ENCODE measurements at places on chromosomes 16 and 17. TPM values are rescaled to one million over a fixed set of nuclear protein-coding genes. Genes with fewer than 3 reads are reported as not detected.

DNA sequence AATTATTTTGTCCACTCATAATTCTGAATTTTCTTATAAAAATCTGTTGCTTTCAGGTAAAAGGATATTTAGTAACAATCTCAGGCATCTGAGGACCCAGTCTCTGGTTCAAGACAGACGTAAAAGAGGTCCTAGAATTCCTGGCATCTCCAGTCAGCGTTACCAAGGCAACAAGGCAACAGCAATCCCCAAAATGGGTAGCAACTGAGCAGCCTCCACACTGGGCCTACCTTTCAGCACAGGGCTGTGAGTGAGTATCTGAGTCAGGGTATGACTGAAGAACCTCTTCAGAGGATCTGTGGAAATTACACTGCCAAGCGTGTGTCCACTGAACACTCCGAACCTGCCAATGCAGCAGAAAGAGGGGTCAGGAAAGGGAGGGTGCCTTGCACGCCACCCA, 20.8 kb downstream of the FANCA start:
- no peak for DNase-seq
- H3K36me3 ChIP-seq = no peaks in the 10 kb centered on the region
- H3K27me3 ChIP-seq = no peaks in the 10 kb centered on the region
- H3K4me1 ChIP-seq = no peaks in the 10 kb centered on the region
- H3K27ac ChIP-seq = no peak overlapping the region

DNA sequence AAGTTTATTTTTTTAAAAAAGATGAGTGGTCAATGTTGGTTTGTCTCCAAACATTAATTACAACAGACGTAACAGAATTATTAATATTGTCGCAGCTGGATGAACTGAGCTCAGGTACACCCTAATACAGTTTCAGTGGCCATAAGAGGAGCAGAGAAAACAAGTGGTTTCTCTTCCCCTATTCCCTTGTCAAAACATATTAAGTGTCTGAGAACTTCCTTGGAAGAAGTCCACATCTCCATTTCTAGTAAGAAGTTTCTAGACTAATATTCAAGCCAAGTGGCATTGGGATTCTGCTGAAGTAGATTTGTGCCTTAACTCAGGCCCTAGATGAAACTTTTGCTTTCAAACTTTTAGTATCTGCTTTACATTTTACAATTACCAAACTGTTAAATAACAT, 47.7 kb downstream of the GNA13 start:
- H3K4me1 ChIP-seq = peaks cover 4% of the 10 kb centered on the region
- H3K4me3 ChIP-seq = no peak overlapping the region
- no peak overlapping the region for H3K27ac ChIP-seq
- no peak for DNase-seq

- no peaks in the 10 kb centered on the region for H3K36me3 ChIP-seq
- H3K27me3 ChIP-seq = no peaks in the 10 kb centered on the region
- H3K4me1 ChIP-seq = peaks cover 2% of the 10 kb centered on the region
- no peak for DNase-seq
- H3K4me3 ChIP-seq = no peak overlapping the region
These were observed 166.8 kb upstream of the TBX2 start for GRCh38 chr17:61232871-61233270.

- no peak overlapping the region for H3K4me3 ChIP-seq
- peak; percentile 79 for DNase-seq
- H3K27me3 ChIP-seq = no peaks in the 10 kb centered on the region
- H3K27ac ChIP-seq = no peak overlapping the region
- no peaks in the 10 kb centered on the region for H3K4me1 ChIP-seq
- no peaks in the 10 kb centered on the region for H3K36me3 ChIP-seq
These were observed 1.7 kb downstream of the IL4R start for GRCh38 chr16:27315333-27316037.

- no peaks in the 10 kb centered on the region for H3K27me3 ChIP-seq
- no peak overlapping the region for H3K27ac ChIP-seq
- no peak for DNase-seq
- H3K36me3 ChIP-seq = peaks cover 3% of the 10 kb centered on the region
- H3K4me3 ChIP-seq = no peak overlapping the region
- H3K4me1 ChIP-seq = no peaks in the 10 kb centered on the region
These were observed 4.3 kb downstream of the CNP start for GRCh38 chr17:41970901-41971331.

GRCh38 chr17:44655983-44656710, at the start of gene MEIOC:
Gene MEIOC, plus strand, starts transcription at chr17:44656468. Its CDS starts 146 bp downstream, at chr17:44656614.
- H3K4me1 ChIP-seq = no peaks in the 10 kb centered on the region
- no peaks in the 10 kb centered on the region for H3K36me3 ChIP-seq
- H3K27me3 ChIP-seq = no peaks in the 10 kb centered on the region

DNA sequence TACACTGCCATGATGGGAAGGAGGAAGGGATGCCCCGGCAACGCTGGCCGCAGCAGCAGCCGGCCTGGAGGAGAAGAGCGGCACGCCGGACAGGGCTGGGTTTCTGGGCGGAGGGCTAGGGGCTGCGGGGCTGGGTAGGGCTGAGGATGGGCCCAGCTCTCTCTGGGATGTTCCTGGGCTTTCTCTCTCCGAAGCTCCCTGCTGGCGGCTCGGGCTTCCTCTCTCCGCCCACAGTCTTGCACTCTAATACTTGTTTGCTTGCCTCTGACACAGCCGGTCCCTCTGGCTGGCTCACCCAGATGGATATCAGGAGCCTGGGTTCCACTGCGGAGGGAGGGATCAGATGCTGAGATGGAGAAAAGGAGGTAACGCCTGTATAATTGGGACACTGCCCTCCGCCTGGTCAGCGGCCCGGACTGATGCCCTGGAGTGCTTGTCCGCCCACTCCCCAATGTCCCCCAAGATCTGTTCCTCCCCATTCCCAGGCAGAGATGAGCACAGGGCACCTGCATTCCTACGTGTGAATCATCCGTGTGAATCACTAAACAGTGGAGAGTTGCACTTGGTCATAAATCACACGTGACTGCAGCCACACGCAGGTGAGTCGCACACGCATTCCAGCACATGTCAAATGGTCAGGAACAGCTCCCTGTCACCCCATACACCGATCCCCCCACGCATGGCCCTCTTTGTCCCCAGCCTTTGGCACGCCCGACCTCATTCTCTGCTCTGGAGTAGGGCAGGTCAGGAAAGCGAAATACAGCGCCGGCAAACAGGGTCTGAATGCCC, at the start of gene ALOXE3:
Gene ALOXE3, minus strand, starts transcription at position 535 of the 789 bp plus-strand sequence. Its CDS starts 524 bp downstream, at position 11.
- no peak within 1 kb of the TSS for H3K27ac ChIP-seq
- DNase-seq = peak; percentile 78
- H3K4me3 ChIP-seq = peak within 1 kb of the TSS; percentile 20
- no peaks in the 10 kb centered on the region for H3K36me3 ChIP-seq
- no peaks in the 10 kb centered on the region for H3K4me1 ChIP-seq
- H3K27me3 ChIP-seq = no peaks in the 10 kb centered on the region

DNA sequence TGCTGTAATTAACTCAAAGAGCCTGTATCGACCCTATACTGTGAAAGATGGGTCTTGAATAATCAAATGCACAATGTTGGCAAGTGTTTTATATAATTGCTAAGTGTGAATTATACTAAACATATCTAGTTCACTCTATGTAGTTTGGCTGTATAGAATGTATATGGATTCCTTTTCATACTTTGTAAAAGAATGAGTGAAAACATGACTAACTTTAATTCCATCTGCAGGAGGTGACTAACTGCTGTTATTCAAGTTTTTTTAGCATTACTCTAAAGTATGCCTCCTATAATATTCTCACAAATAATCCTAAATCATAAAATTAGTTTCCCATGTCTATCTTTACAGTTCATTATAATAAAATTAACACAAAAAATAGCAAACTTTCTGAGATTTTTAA, 394.0 kb upstream of the MON1B start:
- no peak overlapping the region for H3K27ac ChIP-seq
- H3K4me3 ChIP-seq = no peak overlapping the region
- H3K27me3 ChIP-seq = no peaks in the 10 kb centered on the region
- H3K4me1 ChIP-seq = no peaks in the 10 kb centered on the region
- DNase-seq = no peak

- H3K4me3 ChIP-seq = no peak overlapping the region
- H3K27ac ChIP-seq = no peak overlapping the region
- no peaks in the 10 kb centered on the region for H3K4me1 ChIP-seq
These were observed 89.7 kb downstream of the MARCHF10 start for GRCh38 chr17:62718429-62718828.

DNA sequence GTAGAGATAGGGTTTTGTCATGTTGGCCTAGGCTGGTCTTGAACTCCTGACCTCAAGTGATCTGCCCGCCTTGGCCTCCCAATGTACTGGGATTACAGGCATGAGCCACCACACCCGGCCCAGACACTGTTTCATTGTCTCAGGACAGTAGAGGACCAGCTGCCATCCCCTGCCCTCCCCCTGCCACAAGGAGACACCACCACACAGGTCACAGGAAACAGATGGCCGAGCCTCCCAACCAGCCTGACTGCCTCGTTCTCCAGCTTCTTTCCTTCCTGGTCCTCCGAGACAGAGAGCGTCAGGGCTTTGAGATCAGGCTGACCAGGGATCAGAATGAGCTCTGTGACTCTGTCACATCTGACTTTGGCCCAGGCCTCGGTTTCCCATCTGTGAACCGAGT, 20.8 kb upstream of the RNPS1 start:
- H3K27ac ChIP-seq = no peak overlapping the region
- H3K4me3 ChIP-seq = no peak overlapping the region

GRCh38 chr17:78040440-78041385, 82.2 kb downstream of the TNRC6C start:
- peak overlapping the region; percentile 50 for H3K4me3 ChIP-seq
- H3K36me3 ChIP-seq = no peaks in the 10 kb centered on the region
- peak; percentile 89 for DNase-seq

DNA sequence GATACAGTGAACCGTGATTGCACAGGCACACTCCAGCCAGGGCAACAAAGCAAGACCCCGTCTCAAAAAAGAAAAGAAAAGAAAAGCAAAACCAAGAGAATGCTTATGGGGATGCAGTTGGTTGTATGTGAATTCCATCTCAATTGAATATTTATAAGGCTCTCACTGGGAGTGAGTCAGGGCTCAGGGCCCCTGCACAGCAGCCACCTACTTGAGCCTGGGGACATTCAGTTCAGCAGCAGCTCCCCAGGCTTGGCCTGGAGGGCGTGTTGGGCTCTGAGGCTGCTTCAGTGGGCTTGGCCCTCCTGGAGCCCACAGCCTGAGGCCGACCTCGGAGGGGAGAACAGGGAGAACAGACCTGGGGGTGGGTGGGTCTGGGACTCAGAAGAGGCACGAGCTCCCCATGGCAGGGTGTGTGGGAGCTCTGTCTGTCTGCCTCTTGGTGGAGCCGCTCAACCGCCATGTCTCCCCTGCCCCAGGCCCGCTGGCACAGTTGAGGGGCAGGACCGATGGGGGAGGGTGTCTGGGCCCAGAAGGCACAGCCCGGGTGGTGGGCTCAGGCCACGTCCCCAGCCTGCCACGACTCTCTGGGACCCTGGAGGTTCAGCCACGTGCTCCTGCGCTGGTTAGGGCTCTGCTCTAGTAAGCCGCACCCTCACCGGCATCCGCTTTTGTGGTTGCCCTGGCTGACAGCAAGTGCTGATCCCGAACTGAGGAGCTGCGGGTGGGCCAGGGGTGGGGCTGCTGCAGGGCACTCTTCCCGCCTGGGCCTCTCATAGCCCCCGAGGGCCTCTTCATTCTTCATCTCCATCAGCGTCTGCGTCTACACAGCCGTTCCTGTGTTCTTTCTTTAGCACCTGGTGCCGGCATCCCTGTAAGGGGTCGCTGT, 24.8 kb downstream of the ZFPM1 start:
- no peaks in the 10 kb centered on the region for H3K27me3 ChIP-seq
- no peak overlapping the region for H3K27ac ChIP-seq
- no peaks in the 10 kb centered on the region for H3K36me3 ChIP-seq
- no peaks in the 10 kb centered on the region for H3K4me1 ChIP-seq
- no peak for DNase-seq
- H3K4me3 ChIP-seq = no peak overlapping the region

- no peaks in the 10 kb centered on the region for H3K36me3 ChIP-seq
- H3K27ac ChIP-seq = no peak overlapping the region
- no peaks in the 10 kb centered on the region for H3K27me3 ChIP-seq
- no peak for DNase-seq
- no peaks in the 10 kb centered on the region for H3K4me1 ChIP-seq
These were observed 38.5 kb upstream of the NOL11 start for GRCh38 chr17:67679225-67679624.

DNA sequence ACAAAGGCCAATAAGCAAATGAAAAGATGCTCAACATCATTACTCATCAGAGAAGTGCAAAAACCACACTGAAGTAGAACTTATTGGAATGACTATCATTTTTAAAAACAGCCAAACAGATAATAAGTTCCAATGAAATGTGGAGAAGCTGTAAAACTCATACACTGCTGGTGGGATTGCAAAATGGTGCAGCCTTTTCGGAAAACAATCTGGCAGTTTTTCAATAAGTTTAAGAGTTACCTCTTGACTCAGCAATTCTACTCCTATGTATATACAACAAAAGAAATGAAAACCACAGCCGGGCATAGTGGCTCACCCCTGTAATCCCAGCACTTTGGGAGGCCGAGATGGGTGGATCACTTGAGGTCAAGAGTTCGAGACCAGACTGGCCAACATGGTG, 49.3 kb downstream of the AKAP10 start:
- no peak overlapping the region for H3K4me3 ChIP-seq
- H3K36me3 ChIP-seq = no peaks in the 10 kb centered on the region
- no peaks in the 10 kb centered on the region for H3K27me3 ChIP-seq
- H3K27ac ChIP-seq = no peak overlapping the region
- H3K4me1 ChIP-seq = no peaks in the 10 kb centered on the region
- no peak for DNase-seq

DNA sequence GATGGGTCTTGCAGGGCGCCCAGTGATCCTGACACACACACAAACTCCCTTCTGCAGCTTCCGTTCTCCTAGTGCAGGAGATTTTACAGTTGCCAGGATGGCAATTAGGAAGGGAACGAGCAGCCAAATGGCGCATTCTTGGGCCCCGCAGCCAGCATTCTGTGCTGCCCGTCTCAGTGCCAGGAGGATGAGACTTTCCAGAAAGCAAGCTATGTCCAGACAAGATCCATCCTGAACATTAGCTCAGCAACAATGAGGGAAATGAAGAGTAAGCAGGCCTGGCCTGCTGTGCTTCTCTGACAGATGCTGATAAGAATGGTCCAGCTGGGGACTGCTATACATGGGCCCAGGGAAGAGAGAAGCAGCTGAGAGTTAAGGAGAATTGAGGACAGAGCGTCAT, 16.5 kb downstream of the SPPL2C start:
- H3K36me3 ChIP-seq = no peaks in the 10 kb centered on the region
- H3K4me1 ChIP-seq = no peaks in the 10 kb centered on the region
- H3K4me3 ChIP-seq = no peak overlapping the region
- no peak for DNase-seq
- no peak overlapping the region for H3K27ac ChIP-seq

Gene EME1
- polyA plus RNA-seq = 0.49 TPM

Gene CCL23
- not detected for polyA plus RNA-seq

All from aorta (tissue), 5 donors.